Effector memory CD8-positive, alpha-beta T cell (primary cell): ENCODE measurements at places on chromosomes 5 and 9.

DNA sequence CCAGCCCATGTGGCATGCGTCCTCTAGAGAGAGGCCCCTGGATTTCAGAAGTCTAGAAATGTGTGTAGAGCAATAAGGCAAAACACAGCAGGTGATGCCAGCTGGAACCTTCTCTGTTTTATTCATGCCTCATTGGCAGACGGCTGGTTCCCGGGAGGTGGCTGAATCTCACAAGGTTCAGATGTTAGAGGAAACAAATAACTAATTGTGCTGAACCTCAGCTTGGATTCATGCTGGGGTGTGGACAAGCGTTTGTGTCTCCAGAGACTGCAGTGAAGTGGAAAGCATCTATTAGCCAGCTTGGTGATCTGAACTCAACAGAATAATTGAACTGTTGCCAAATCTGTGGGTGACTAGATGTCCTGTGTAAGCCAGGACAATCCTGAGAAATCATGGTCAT is 131.1 kb upstream of the NR4A3 start:
- DNase-seq, result no peak

GRCh38 chr5:144198386-144198785 is 27.7 kb downstream of the KCTD16 start:
- no peak for DNase-seq

GRCh38 chr5:55517804-55518203 is 17.0 kb downstream of the PLPP1 start:
- DNase-seq, result no peak

GRCh38 chr5:72108202-72109061 is 1.2 kb downstream of the MAP1B start:
- DNase-seq, result no peak

- DNase-seq, result peak; percentile 38
These were observed 21.0 kb upstream of the SCGB3A2 start for GRCh38 chr5:147857302-147858129.

- DNase-seq, result no peak
These were observed 138.3 kb upstream of the SMIM23 start for GRCh38 chr5:171647043-171647903.

GRCh38 chr5:59921816-59922215 is 28.3 kb upstream of the PDE4D start:
- DNase-seq, result no peak

- peak; percentile 23 for DNase-seq
These were observed 107.7 kb downstream of the TENT4A start for GRCh38 chr5:6820851-6821479.

DNA sequence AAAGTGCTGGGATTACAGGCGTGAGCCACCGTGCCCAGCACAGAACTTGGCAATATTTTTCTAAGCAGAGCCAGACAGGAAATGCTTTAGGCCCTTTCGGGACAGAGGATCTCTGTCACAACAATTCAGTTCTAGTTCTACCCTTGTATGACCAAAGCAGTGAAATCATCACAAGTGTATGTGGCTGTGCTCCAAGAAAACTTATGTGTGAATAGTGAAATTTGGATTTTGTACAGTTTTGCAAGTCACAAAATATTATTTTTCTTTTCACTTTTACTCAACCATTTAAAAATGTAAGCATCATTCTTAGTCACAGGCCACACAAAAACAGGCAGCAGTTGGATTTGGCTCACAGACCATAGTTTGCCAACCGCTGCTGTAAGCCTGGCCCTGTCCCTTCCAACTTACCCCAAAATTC is 20.4 kb upstream of the PRUNE2 start:
- no peak for DNase-seq

- no peak for DNase-seq
These were observed 118.0 kb upstream of the PCA3 start for GRCh38 chr9:76646249-76646648.

GRCh38 chr5:178335302-178336030 is 102.9 kb upstream of the PHYKPL start:
- DNase-seq, result no peak

GRCh38 chr5:181243564-181244343 is at the start of gene RACK1:
TSS of gene RACK1 (minus strand) at chr5:181243906. CDS start at chr5:181243800, 106 bp downstream.
- peak; percentile 88 for DNase-seq

DNA sequence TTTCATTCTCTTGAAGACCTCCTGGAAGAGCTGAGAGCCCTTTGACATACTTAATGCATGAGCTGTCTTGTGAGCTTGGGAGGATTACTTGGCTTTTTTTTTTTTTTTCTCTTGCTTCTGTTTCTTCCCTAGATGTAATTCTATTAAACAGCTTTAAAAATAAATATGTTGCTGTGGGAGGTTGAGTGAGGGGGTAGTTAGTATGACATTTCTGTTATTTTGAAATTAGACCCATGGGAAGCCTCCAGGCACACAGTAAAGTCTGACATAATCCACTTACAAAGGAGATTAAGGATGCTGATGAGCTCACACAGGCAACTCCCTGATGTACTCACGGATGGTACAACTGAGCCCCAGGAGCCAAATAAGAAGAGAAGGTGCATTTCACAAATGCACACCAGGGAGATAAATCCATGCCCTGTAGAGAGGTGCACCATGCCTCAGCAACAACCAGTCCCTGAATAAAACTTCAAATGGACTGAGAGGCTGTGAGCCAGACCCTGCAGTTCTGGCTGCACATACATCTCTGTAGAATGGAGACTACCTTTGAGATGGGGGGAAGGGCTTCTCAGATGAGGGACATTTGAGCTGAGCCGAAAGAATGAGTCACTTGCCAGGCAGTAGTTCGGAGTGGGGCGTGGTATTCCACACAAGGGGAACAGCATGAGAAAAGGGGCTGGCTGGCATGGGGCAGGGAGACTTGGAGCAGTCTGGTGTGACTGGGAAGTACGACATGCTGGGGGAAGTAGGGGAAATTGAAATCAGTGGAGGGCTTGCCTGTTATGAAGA is 68.7 kb downstream of the ACTL7B start:
- DNase-seq, result no peak
